Adrenal gland (tissue), 19 donors: ENCODE measurements at places on chromosomes 11 and 22.

- DNase-seq = no peak
- no peak overlapping the region for H3K4me3 ChIP-seq
- H3K4me1 ChIP-seq = no peaks in the 10 kb centered on the region
- H3K36me3 ChIP-seq = no peaks in the 10 kb centered on the region
Measured at GRCh38 chr11:130465263-130465662, 16.8 kb downstream of the ADAMTS15 start.

DNA sequence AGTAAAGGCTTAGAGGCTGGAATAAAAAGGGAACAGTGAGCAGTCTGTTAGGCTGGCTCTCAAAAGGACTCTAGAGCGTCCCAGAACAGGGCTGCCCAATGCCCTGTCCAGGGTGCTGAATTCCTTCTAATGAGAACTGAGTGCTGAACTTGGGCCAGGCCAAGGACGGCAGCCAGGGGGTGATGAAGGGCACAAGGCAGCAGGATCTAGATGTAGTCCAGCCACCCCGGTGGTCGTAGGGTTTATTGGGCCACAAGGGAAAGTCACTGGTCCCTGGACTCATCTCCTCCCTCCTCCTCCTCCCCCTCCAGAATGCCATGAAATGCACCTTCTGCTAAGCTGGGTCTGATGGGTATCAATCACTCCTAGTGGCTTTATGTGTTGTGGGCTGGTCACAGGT lies 19.2 kb downstream of the NPTXR start:
- H3K27ac ChIP-seq = no peak overlapping the region
- peak; percentile 66 for DNase-seq
- H3K27me3 ChIP-seq = no peaks in the 10 kb centered on the region
- no peaks in the 10 kb centered on the region for H3K4me1 ChIP-seq
- H3K4me3 ChIP-seq = no peak overlapping the region

DNA sequence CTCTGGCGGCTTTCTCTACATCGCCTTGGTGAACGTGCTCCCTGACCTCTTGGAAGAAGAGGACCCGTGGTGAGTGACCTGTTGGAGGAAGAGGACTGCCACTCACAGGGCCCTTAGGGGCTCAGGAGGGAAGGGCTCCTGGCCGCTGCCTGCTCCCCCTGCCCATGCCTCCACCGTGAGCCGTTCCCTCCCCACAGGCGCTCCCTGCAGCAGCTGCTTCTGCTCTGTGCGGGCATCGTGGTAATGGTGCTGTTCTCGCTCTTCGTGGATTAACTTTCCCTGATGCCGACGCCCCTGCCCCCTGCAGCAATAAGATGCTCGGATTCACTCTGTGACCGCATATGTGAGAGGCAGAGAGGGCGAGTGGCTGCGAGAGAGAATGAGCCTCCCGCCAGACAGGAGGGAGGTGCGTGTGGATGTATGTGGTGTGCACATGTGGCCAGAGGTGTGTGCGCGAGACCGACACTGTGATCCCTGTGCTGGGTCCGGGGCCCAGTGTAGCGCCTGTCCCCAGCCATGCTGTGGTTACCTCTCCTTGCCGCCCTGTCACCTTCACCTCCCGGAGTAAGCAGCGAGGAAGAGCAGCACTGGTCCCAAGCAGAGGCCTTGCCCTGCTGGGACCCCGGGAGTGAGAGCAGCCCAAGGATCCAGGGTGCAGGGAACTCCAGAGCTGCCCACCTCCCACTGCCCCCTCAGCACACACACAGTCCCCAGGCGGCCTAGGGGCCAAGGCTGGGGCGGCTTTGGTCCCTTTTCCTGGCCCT lies 6.9 kb downstream of the SLC39A13 start:
- H3K27me3 ChIP-seq = no peaks in the 10 kb centered on the region
- H3K4me3 ChIP-seq = no peak overlapping the region
- no peaks in the 10 kb centered on the region for H3K4me1 ChIP-seq
- no peak overlapping the region for H3K27ac ChIP-seq
- peaks cover 67% of the 10 kb centered on the region for H3K36me3 ChIP-seq

DNA sequence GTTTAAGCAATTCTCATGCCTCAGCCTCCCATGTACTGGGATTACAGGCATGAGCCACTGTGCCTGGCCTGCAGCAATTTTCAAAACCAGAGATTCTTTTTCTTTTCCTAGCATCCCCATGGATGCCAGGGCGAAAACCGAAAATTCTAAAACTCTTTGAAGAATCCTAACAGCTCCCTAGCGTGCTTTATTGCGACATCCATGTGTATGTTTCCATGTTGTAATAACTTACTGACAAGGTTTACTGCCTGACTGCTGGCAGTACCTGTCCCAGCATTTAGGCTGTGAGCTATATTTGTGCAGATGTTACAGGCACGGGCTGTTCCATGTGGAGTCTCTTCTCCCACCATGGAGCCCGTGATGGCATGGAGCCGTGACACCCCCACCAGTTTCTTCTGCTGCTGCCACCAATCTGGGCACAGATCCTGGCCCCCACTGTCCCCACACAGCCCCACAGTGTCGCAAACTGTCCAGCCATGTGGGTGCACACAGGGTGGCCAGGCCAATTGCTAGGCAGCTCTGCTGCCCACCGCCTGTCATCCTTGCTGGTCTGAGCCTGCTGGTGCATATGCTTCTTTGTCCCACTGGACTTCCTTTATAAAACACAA lies 7.1 kb upstream of the TAB1 start:
- no peaks in the 10 kb centered on the region for H3K27me3 ChIP-seq
- no peak overlapping the region for H3K4me3 ChIP-seq
- no peak for DNase-seq
- H3K4me1 ChIP-seq = no peaks in the 10 kb centered on the region
- H3K36me3 ChIP-seq = no peaks in the 10 kb centered on the region

- no peaks in the 10 kb centered on the region for H3K27me3 ChIP-seq
- peaks cover 50% of the 10 kb centered on the region for H3K4me1 ChIP-seq
- peak overlapping the region; percentile 62 for H3K27ac ChIP-seq
- H3K36me3 ChIP-seq = no peaks in the 10 kb centered on the region
- peak; percentile 81 for DNase-seq
Measured at GRCh38 chr11:128894685-128895084, 3.5 kb downstream of the KCNJ5 start.

DNA sequence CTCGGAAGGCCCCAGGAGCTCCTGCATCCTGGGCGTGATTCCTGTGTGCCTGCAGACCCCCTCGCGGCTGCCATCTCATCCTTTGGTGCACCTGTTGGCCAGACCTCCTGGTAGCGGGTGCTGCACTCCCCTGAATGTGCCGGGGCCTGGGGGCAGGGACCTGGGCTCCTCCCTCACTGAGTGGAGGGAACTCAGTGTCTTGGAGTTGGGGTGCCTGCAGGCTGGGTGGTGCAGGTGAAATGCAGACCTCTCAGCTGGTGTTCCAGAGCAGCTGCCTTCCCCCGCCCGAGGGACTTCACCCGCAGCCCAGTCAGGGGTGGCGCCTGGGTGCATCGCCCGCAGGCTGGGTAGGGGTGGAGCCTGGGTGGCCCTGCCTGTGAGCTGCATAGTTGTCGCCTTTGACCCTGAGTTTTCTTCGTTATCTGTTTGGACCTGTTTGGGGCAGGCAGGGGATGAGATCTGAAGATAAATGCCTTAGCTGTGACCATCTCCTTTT lies 31.4 kb downstream of the LRP5 start:
- H3K4me1 ChIP-seq = peaks cover 49% of the 10 kb centered on the region
- H3K36me3 ChIP-seq = peaks cover 4% of the 10 kb centered on the region
- H3K4me3 ChIP-seq = no peak overlapping the region

- no peak overlapping the region for H3K4me3 ChIP-seq
- H3K27ac ChIP-seq = no peak overlapping the region
- H3K36me3 ChIP-seq = no peaks in the 10 kb centered on the region
- no peaks in the 10 kb centered on the region for H3K4me1 ChIP-seq
Measured at GRCh38 chr11:59417023-59417422, 9.2 kb downstream of the OR5A2 start.

DNA sequence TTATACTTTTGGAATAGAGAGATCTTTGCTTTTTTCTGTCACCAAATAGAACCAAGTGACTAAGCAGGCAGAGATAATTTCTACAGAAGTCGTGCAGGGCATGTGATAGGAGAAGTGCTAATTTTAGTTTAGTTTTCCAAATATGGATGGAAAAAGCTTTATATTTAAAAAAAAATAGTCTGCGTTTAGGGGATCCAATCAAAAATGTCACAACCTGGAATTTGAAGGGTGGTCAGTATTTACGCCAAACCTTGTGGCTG lies 165.7 kb downstream of the LDLRAD3 start:
- no peak overlapping the region for H3K27ac ChIP-seq
- no peaks in the 10 kb centered on the region for H3K4me1 ChIP-seq
- no peaks in the 10 kb centered on the region for H3K36me3 ChIP-seq
- no peak overlapping the region for H3K4me3 ChIP-seq
- no peaks in the 10 kb centered on the region for H3K27me3 ChIP-seq
- no peak for DNase-seq

GRCh38 chr22:31497148-31497938 lies 1.0 kb downstream of the SFI1 start:
- peaks cover 7% of the 10 kb centered on the region for H3K4me1 ChIP-seq
- H3K27ac ChIP-seq = no peak overlapping the region
- no peaks in the 10 kb centered on the region for H3K27me3 ChIP-seq
- peak overlapping the region; percentile 49 for H3K4me3 ChIP-seq
- H3K36me3 ChIP-seq = no peaks in the 10 kb centered on the region

DNA sequence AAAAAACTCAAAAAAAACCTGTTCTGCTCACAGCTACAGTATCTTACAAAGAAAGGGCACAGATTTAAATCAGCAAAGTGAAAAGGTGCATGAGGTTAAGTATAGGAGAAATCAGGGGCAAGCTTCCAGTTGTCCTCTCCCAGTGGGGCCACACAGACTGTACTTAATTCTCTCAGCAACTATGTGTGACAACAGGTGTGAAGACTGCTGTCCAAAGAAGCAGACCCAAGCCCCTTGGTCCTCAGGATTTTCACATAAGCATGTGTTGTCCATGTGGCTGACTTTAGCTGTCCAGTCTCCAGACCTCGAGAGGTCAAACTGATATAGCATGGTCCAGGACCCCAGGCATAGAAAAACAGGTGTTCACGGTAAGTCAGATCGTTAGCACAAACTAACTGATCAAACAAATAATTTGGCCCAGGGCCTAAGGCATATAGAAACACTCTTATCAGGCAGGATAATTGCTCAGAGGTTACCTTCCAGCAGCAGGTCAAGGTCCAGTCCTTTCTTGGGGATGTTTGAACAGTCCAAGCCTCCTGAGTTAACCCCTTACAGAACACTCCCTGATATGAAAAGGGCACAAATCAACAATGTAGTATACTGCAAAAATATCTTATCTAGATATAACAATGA lies 21.1 kb upstream of the CSTF3 start:
- no peaks in the 10 kb centered on the region for H3K27me3 ChIP-seq
- no peaks in the 10 kb centered on the region for H3K36me3 ChIP-seq
- H3K27ac ChIP-seq = no peak overlapping the region
- DNase-seq = no peak
- no peaks in the 10 kb centered on the region for H3K4me1 ChIP-seq
- no peak overlapping the region for H3K4me3 ChIP-seq

DNA sequence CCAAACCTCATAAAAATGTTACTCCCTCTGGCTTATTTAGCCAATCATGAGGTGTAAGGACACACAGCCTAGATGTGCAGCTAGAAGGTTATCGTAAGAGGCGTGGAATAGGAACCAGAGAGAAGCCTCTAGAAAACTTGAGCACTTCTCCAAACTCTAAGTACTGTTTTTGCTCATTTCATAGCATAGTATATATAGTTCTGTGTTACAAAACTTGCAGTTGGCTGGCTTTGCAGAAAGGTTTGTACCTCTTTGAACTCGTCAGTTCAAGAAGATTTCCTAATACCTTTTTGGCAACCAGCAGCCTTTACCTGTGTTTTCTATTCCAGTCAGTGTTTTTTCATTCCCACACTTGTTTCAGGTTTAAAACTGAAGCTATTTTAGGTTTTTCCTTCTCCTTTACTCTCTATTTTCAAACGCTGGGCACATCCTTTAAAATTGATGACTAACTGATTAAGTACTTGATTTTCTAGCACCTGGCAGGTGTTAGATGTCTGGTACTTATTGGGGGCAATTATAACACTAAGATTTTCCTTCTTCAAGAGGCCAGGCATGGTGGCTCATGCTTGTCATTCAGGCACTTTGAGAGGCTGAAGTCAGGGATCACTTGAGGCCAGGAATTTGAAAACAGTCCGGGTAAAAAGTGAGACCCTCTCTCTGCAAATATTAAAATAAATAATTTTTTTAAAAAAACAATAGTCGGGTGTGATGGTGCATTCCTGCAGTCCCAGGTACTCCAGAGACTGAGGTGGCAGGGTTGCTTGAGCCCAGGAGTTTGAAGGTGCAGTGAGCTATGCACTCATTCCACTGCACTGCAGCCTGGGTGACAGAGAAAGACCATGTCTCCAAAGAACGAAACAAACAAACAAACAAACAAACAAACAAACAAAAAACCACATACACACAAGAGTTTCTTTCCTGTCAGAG lies 125.2 kb downstream of the LRRC4C start:
- no peak overlapping the region for H3K4me3 ChIP-seq
- H3K27me3 ChIP-seq = no peaks in the 10 kb centered on the region
- no peaks in the 10 kb centered on the region for H3K36me3 ChIP-seq
- H3K27ac ChIP-seq = no peak overlapping the region
- no peaks in the 10 kb centered on the region for H3K4me1 ChIP-seq
- no peak for DNase-seq

DNA sequence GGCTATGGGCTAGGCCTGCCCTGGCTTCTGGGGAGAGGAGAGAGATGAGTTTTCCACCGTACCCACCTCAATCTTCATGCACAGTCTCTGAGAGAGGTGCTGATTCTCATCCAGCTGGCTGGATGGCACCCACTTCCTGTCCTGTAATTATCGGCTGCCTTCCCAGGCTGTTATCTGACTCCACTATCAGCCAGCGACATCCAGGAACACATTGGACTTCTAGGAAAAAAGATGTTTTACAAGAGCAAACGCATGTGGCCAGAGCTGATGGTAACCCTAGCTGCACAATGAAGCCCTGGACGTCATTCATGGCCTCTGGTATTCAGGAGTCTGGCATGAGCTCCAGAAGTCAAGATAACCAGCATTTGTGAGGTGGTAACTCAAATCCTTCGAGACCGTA lies 137.4 kb downstream of the EHF start:
- H3K27me3 ChIP-seq = peaks cover 9% of the 10 kb centered on the region
- H3K36me3 ChIP-seq = no peaks in the 10 kb centered on the region

DNA sequence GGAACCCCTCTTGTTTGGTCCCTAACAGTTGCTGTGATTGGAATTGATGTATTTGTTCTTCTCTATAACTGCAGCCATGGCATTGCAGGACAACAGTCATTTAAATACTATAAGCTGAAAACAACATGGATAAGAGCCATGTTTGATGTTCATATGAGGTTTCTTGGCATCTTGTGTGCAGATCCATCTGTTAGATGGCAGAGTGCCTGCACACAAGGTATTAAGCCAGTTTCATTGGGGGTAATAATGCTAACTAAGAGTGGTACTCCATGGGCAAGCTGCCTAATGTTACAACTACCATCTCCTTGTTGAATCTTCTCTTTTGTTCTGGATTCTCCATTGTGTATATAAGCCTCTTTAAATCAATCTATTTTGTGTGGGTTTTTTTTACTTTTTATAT lies 206.0 kb upstream of the CHORDC1 start:
- no peaks in the 10 kb centered on the region for H3K36me3 ChIP-seq
- no peak for DNase-seq
- H3K27me3 ChIP-seq = no peaks in the 10 kb centered on the region
